NAMALWA (cell line): ENCODE measurements at places on chromosomes 3 and 15.

- DNase-seq, result no peak
These were observed 65.3 kb downstream of the EPHB3 start for GRCh38 chr3:184626923-184627322.

DNA sequence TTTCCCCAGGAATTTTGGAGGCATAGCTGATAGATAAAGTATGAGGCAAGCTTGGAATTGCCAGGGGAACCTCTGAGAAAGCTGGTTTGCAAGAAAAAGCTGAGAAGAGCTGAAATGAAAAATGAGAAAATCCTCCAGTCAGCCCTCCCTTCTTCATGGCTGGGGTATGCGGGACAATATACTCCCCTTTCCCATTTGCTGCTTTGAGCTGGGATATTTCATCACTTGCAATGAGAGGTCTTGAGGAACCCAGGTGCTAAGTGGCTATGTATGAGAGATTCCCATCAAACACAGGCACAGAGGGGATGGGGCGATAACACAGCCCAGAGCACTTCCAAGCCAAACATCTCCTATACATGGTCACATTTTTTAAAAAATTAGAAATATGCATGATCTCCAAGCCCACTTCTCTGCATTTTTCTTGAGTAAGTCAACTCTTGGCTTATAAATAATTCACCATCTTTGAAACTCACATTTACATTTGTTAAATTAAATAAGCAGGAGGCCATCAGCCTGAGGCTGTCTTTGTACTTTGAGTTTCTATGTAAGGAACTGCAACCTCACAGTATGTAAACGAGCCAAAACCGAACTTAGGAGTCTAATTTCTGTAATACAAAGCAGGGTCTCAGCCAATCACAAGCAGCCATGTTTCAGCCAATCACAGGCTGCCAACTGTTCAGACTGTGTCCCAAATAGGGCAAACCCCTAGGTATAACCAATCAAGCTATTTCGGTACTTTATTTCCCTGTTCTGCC is 983.6 kb upstream of the NR2F2 start:
- no peak for DNase-seq

GRCh38 chr3:88467191-88467590 is 317.4 kb downstream of the C3orf38 start:
- DNase-seq, result no peak

DNA sequence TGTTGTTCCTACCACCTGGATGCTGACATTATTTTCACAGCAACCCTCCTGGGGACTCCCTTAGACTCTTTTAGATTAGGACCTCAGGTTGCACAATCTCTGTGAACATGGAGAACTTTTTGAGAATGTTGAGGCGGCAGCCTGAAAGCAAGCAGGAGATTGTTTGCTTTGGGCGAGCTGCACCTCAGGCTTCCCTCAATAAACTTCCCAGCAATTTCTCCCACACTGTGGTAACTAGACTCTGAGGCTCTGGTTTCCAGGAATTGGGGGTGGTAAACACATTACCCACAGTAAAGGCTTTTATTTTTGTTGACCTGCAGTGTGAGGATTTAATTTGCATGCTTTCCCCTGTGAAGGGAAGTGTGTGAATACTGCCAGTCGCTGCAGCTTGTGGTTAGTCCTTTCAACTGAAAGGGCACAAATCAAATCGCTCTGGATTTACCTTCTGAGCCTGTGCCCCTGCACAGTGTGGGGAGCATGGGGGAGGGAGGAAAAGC is 35.2 kb upstream of the SIAH2 start:
- DNase-seq, result peak; percentile 49

- no peak for DNase-seq
These were observed 133.2 kb upstream of the DPH6 start for GRCh38 chr15:35679186-35679585.

- DNase-seq, result peak; percentile 46
These were observed 41.0 kb downstream of the GPR160 start for GRCh38 chr3:170078620-170079281.

GRCh38 chr3:172832983-172833382 is 82.5 kb downstream of the ECT2 start:
- no peak for DNase-seq

GRCh38 chr3:98885851-98886250 is 15.6 kb downstream of the DCBLD2 start:
- DNase-seq, result no peak

- DNase-seq, result no peak
These were observed 71.6 kb downstream of the ABTB1 start for GRCh38 chr3:127744253-127744815.

DNA sequence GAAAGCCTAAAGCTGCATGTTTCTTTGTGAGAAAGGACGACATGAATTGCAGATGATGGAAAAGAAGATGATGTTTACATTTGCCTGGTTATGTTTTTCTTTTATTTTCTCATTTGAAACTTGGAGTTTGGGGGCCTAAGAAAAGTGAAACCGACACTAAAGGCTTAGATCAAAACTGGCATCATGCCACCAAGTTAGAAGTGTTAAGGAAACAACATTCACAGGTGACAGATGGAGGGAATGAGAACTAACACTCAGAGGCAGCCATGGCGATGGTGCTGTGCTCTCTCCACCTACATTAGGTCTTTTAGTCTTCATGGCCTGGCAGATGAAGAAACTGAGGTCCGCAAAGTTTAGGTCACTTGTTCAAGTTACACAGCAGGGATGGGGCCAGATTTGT is 923.6 kb downstream of the TUSC7 start:
- no peak for DNase-seq

DNA sequence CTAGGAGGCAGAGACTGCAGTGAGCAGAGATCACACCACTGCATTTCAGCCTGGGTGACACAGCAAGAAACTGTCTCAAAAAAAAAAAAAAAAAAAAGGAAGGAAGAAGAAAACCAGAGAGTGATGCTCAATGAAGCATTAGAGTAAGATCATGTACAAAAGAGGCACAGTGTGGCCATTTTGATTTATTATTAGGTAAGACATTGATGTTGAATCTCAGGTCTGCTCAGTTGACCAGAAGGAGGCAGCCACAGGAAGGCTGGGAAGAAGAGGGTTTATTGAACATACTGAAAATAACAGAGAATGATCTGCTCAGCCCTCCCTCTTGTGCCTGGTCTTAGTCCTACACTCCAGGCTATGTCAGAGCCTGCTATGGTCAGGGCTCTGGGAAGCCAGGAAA is 15.6 kb downstream of the LRRK1 start:
- peak; percentile 65 for DNase-seq

DNA sequence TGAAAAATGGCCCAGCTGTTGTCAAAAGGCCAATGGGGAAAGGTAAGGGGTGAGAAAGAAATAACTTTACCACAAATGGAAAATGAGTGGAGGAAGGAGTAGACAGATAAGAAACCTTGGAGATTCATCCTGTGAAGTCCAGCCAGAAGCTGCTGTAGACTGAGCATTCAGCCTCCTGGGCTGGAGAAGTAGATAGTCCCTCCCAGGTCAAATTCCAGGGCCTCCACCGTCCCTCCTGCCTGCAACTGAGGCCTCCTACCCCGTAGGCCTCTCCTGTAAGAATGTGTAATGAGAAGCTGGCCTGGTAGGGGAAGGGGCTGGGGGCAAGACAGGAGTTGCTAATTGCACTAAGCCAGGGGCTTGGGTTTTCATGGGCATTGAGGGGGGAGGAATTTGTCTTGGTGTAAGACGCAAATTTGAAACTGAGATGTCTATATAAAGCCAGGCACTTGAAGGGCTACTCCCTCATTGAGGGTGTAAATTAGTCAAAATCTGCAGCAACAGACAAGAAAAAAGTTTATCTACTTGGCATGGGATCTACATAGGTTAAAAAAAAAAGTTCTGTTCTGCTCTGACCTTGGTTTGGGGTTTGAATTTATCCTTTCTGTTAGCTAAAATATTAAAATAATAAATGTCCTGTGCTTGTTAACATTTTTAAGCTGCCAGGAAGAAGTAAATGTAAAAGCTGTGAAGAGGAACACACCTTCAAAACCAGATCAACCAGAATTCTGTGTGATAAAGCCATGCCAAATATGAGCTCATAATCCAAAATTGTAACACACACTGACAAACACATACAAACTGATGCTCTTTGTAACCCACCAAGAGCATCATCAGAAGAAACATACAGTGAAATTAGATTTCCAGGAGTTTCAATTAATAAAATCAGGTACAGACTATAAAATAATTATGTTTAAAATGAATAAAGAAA is 1.7 kb upstream of the RBP2 start:
- no peak for DNase-seq

DNA sequence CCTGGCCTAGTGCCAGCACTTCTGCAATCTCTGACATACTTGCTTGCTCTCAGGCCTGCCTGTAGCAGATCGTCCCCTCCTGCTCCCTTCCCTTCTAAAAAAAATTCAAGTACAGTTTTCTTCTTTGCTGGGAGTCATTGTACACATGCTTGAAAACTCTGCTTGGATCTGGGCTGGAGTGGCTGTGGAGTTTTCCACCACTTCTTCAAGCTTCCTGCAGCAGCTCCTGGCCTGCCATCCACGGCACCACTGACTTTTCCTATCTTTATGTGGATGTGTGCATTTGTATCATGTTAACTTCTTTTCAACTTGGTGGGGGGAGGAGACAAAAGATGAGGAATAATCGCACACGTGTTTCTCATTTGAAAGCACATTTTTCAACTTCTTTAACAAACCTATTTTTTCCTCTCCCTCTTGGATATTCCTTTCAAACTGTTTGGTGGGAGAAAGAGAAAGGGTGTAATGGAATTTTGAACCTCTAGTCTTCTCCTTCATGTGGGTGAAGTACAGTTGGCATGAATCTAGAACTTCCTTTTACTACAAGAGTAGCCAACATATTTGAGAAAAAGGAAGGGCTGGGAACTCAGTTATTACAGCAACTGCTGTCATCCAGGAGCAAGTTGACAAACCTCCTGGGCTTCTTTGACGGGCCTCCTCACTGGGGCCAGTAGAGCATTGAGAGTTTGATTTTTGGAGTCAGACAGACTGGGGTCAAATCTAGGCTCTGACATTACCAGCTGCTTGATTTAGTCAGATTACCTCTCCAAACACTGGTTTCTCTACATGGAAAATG is 61.2 kb upstream of the LRTM1 start:
- no peak for DNase-seq

DNA sequence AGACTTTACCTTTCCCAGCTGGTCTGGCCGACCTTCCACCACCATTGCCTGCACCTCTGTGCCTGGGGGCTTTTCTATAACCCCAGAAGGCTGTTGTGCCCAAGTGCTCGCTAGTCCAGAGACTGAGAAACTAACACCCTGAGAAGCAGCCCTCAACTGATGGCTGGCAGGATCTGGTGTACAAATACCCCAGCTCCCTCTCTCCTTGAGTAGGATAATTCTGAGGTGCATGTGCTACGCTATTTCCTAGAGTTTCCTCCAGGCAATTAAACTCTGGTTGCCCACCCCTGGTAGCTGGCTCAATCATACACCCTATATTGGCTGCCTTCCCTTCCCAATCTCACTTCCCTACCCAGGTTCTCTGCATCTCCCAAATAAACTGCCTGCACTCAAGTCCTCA is 11.5 kb upstream of the SLC6A1 start:
- DNase-seq, result no peak

DNA sequence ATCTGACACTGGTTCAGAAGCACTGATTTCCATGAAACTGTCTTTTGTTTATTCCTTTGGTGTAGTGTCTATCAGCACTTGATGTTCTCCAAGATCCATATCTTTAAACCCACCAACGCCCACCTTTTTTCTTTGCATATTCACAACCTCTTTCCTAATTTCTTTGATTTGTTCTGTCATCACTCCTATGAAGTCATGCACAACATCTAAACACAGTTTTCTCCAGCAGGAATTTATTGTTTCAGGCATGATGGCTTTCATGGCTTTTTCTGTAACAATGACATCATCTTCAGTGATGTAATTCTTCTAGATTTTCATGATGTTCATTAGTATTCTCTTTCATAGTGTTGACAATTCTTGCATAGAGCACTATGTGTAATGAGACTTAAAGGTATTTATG is 219.6 kb upstream of the POU1F1 start:
- DNase-seq, result no peak

DNA sequence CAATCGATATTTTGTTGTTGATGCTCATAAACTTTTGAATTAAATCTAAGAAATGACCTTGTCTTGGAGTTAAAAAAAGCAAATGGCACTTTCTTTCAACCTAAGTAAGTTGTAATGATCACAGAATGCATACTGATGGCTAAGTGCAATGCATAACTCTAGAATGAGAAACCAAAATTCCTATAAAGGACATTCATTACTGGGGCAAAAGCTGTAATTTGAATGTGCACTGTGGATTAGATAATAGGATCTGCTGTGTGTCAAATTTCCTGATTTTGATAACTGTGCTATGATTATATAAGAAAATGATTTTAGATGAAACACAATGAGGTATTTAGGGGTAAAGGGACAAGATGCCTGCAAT is 14.3 kb downstream of the SIAH2 start:
- DNase-seq, result no peak

DNA sequence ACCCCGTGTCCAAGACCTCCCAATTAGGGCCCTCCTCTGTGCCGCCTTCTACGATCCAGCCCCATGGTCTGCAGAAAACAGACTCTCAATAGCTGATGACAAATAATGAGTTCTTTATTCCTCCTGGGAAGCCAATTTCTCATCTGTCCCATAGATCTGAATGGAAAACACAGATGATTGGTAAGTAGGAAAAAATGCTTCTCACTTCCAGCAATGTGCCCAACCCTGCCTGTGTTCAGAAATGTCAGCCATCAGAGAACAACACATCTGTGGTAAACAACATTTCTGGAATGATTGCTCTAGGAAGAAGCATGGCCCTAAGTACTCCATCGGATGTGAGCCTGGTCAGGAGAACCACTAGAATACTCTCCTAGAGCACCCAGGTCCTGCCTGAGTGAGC is 240.5 kb upstream of the HES1 start:
- DNase-seq, result no peak

DNA sequence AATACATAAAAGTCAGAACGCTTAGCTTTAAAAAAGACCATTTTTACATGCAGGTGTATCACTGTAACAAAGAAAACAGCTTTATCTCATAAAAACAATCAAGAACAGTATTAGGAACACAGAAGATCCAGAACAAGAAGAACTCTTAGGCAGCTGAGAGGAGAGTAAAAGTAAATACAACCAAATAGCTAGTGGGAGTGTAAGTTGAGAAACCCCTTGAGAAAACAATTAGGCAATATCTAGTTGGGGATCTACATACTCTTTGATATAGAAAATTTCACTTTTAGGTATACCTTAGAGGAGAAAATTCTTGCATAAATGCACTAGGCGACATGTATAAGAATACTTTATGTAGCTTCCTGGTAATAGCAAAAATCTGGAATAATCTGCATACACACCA is 7.5 kb downstream of the TMF1 start:
- DNase-seq, result no peak

- DNase-seq, result no peak
These were observed 222.3 kb downstream of the ZMAT3 start for GRCh38 chr3:178849199-178849910.

GRCh38 chr3:171175741-171176234 is 149.3 kb upstream of the SLC2A2 start:
- DNase-seq, result no peak

DNA sequence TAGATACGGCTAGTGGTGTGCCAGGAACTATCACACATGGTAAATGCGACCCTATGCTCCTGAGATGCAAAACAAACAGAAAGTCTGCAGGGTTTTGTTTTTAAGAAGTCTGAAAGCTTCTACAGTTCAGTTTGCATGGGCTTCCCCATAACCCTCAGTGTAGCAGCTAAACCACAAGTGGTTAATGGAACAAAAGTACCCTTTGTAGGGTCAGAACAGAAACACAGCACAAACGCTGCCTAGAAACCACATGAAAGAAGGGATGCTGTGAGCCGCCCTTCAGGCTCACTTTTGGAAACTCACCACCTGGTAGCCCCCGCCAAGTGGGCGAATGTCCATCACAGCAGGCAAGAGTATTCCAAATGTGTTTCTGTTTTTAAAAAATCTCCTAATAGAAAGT is 46.2 kb downstream of the CTDSPL start:
- no peak for DNase-seq

GRCh38 chr15:25056484-25057425 is 102.0 kb downstream of the SNRPN start:
- DNase-seq, result no peak
